ENCODE measurements at places on chromosomes 2 and 18. TPM values are rescaled to one million over a fixed set of nuclear protein-coding genes. Genes with fewer than 3 reads are reported as not detected.

The TMEM169 gene
- polyA plus RNA-seq: 0.08 TPM

The CCDC121 gene
- 1.3 TPM for polyA plus RNA-seq

The XPO1 gene
- 33.8 TPM for polyA plus RNA-seq

The COLEC11 gene
- polyA plus RNA-seq: 0.35 TPM

The HOXD12 gene
- not detected for polyA plus RNA-seq

The SP5 gene
- 0.08 TPM for polyA plus RNA-seq

The ANKRD53 gene
- 0.27 TPM for polyA plus RNA-seq

The TRAK2 gene
- polyA plus RNA-seq: 9.8 TPM

The LTBP1 gene
- polyA plus RNA-seq: 5.9 TPM

The TLX2 gene
- not detected for polyA plus RNA-seq

The TSPYL6 gene
- polyA plus RNA-seq: 0.05 TPM

The ST8SIA3 gene
- not detected for polyA plus RNA-seq

DNA sequence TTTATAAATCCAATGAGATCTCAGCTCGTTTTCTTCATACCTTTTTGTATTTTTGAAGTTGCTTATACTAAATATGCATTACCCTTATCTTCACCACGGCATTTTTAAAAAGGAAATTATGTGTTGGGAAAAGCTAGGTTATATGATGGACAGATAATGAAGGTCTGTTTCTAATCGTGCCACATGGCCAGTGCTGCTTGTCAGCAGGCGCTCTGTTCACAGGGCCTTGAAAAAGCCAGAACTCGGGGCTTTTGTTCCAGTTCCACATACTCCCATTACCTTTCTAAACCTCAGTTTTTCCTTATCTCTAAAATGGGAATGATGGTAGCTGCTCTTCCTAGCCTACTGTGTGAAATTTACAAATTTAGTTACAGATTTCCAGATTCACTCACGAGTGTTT lies 42.0 kb downstream of the EPAS1 start:
- DNase-seq: no peak

DNA sequence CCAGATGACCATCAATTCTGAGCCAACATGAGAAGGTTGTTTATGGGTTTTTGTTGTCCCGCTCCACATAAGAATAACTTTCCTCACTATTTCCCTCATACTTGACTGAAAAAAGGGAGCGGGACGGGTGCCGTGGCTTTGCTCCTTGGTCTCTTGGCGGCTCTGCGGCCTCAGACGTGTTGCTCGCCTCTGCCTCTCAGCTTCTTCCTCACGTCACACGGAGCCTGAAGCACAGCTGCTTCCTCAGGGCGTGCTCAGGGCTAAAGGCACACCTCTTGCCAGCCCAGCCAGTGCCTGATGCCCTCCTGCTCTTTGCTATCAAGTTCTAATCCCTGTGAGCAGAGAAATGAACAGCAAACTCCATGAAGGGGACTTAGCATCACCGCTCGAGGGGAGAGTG lies 17.9 kb upstream of the ID2 start:
- DNase-seq: no peak

DNA sequence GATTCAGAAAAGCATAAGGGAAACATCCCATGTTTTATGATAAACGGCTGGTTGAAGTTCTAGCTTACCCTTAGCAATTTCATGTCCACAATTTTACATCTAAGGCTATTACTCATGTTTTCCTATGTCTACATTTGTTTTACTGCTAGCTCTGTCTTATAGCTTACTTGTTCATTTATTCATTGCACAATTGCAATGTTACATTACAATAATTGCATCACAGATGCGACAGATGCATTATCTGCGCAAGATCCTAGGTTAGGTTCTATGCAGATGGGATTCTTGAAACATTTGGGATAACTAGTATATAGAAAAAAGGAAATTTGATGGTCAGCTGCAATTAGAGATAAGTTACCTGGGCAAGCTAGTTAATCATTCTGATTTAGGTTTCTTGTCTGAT lies 108.4 kb downstream of the ARHGAP28 start:
- DNase-seq: no peak

- DNase-seq: no peak
Measured at GRCh38 chr2:892401-892800, 58.2 kb upstream of the SNTG2 start.

GRCh38 chr2:118806797-118807667 lies 40.4 kb downstream of the EN1 start:
- DNase-seq: no peak

DNA sequence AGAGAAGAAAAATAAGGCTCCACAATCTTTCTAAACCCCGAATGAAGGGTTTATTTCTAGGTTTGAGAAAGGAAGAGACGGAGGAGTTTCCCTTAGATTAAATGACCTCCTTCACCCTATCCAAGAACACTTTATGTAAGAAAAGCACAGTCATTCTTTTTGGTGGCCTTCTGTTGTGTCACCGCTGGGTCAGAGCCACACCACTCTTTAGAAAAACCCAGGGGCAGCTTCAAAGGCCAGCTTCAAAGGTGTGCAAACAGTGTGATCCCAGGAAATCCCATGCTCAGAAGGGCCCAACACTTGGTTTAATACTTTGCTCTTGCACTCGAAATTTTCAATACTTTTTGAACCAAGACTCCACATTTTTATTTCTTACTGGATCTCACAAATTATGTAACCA lies 7.1 kb downstream of the ST8SIA3 start:
- DNase-seq: no peak

DNA sequence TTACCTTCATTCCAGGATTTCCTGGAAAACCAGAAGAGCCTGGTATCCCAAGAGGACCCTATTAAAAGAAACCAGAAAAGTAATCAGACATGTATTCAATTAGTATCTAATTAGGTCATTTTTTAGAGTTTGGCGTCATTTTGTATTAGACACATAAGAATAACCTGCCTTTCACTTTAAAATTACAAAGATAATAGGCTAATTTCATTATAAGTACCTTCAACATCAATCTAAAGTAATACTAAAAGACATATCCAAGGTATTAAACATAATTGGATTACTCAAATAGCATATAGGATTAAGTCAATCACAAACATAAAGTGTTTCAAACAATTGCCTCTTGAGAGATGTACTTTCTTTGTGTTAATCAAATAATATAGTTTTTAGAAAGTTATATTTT lies 97.9 kb downstream of the COL3A1 start:
- no peak for DNase-seq

- DNase-seq: no peak
Measured at GRCh38 chr2:112547333-112547732, 5.1 kb downstream of the POLR1B start.

GRCh38 chr2:237479747-237480146 lies 7.3 kb upstream of the MLPH start:
- DNase-seq: no peak

GRCh38 chr18:58025205-58025604 lies 18.8 kb upstream of the NEDD4L start:
- no peak for DNase-seq

GRCh38 chr2:100924520-100925451 lies 77.3 kb upstream of the RPL31 start:
- DNase-seq: no peak

GRCh38 chr18:47868744-47869143 lies 61.7 kb downstream of the SMAD2 start:
- no peak for DNase-seq

- no peak for DNase-seq
Measured at GRCh38 chr18:56851774-56852173, 200.6 kb downstream of the WDR7 start.

GRCh38 chr18:10269261-10269660 lies 185.2 kb upstream of the APCDD1 start:
- DNase-seq: no peak

DNA sequence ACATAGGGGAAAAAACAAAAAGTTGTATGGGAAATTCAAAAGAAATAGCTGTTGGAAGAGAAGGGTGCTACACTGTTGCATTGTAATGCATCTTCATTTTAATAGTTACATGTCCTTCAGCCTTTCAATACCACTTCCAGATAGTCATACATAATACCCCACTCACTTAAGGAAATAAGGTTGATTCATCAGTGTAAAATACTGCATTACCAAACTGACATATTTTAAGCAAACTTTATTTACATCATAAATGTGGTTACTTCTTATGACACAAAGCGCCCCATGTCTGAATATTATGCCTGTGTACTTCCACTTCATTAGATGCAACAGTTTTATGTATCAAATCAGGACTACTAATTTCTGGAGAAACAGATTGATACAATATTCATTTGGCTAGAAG lies 4.5 kb downstream of the RBMS1 start:
- no peak for DNase-seq

DNA sequence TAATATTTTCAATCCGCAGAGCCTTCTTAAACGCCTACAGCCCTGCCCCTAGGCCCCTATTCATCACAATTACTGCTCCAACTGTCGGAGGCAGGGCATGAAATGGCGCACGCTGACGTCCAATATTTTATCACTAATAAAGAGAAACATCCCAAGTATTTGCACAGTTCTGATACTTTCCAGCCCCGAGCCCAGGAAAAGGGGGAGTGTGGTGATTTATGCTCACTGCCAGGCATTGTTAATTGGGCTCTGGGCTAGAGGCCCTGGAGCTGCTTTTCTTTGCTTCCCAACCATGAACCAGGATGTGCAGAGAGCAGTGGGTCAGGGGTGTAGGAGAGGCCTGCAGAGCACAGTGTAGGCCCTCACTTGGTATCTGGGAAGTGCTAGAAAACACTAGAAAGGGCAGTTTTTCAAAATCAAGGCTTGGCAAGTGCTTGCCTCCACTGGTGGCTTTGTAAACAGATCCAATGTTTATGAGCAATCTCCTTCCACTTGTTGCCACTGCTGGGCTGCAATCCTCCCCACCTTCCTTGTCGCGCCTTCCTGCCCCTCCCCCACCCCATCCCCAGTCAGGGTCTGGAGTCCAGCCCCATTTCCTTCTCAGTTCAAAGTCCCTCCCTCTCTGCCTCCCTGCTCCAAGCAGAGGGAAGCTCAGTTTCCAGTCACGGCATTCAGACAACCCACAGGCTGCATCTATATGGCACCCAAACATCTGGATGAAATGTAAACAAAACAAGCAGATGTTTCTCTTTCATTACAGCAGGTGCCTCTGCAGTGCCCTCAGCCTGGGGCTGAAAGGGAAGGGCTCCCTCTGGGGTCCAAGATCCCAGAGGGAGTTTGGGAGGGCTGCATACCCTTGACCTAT lies 83.9 kb upstream of the PKDCC start:
- DNase-seq: peak; percentile 59

GRCh38 chr2:223797811-223798721 lies 39.3 kb downstream of the AP1S3 start:
- DNase-seq: no peak

DNA sequence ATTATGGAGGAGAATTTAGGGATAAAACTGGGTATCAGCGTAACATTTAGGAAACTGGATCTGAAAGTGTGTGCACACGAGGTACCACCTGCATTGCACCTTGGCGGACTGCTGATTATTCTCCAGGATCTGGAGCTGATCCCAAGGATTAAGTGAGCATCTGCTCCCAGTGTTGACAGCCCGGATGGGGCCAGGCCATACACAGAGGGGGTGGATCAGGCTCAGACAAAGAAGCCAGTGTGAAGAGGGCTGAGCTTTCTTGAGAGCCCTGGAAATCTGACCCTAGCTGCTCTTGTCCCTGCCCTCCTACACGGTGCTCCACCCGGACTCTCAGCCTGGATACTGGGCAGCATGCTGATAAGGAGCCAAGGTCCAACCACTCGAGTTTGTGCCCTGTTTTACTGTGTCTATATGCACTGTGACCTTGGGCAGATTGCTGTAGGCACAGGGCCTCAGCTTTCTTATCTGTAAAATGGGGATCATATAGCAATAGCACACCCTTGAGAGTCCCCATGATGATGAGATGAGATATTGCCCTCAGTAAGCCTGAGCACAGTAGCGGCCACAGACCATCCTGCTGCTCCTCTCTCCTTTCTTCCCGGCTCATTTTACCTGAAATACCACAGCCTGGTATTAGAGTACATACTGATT lies 396.8 kb upstream of the CELF4 start:
- no peak for DNase-seq

DNA sequence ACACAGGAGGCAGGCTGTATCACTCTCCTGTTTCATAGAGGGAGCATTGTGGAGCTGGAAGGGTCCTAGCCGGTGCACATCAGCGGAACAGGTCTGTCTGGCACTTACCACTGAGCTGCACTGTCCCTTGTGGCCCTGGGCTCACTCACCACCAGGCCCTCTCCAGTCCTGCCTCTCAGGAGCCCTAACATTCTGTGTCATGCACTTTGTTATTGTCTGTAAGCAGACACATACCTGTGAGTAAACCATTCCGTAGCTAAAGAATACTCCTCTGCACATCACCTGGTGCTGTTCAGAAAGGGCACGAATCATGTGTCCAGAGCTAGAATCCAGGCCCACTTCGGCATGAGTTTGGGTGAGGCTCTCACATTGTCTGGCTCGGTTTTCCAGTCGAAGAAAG lies 93.6 kb downstream of the CRIM1 start:
- no peak for DNase-seq

DNA sequence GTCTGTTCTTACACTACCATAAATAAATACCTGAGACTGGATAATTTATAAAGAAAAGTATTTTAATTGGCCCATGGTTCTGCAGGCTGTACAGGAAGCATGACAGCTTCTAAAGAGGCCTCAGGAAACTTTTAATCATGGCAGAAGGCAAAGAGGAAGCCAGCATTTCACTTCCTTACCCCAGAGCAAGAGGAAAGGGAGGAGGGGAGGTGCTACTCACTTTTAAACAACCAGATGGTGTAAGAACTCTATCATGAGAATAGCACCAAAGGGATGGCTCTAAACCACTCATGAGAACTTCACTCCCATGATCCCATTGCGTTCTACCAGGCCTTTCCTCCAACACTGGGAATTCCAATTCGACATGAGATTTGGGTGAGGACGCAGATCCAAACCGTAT lies 344.4 kb upstream of the SLC39A10 start:
- no peak for DNase-seq

DNA sequence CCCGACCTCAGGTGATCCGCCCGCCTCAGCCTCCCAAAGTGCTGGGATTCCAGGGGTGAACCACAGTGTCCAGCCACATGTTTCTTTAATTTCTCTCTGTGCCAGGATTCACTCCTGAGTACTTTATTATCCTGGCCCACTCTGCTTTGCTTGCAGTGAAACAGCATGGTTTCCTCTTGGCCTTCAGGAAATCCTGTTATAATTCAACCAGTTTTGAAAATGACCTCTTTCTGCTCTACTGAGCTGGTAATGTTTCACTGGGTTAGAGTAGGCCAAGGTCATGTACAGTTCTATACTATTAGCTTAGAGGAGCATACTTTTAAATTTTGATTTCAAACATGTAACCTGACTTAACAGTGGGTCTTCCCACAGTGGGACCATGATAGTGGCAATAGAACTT lies 90.6 kb upstream of the PELI1 start:
- no peak for DNase-seq

GRCh38 chr2:197668296-197668695 lies 7.1 kb downstream of the RFTN2 start:
- no peak for DNase-seq
